Stimulated activated CD4-positive, alpha-beta T cell treated with anti-CD3 and anti-CD28 coated beads, Interleukin-4, amount 100 ng/mL, for 4 hours (primary cell): ENCODE measurements at places on chromosomes 3 and 15.

DNA sequence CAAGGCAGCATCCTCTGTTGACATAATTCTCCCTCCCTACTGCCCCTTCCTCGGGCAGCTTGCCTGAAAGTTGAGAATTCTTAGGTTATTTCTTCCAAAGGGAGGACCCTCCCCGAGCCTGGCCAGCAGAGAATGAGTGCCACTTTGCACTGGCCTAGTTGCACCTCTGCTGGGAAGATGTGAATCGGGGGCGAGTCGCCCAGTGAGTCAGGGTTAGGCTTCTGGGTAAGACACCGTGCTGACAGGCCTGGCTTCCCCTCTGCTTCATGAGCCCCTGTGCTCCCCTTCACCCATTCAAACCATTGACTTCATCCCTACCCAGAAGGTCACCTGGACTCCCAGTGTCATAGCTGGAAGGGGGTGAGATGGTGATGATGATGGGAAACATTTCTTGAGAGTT lies 82.3 kb downstream of the AAGAB start:
- no peak for DNase-seq

DNA sequence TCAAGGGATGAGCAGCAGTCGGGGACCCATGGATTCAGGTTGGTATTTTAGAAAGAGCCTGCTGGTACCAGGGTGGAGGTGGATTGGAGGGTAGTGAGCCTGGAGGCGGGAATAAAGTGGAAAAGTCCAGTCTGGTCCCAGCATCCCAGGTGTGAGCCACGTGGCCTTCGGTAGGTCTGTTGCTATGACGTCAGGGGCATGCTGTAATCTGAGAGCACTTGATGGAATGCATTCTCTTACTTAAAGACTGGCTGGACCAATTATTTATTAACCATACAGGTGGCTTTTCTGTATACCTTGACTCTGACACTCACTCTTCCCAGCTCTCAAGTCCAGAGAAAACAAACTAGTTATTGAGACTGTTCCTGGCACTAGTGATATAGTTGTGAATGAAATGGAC lies 389.9 kb upstream of the RGMA start:
- no peak for DNase-seq

GRCh38 chr3:56783644-56784447 lies 17.9 kb downstream of the ARHGEF3 start:
- DNase-seq, result peak; percentile 26

- no peak for DNase-seq
These were observed 35.8 kb upstream of the SLC6A11 start for GRCh38 chr3:10780243-10780642.

GRCh38 chr3:46463868-46464241 lies 850 bp downstream of the LTF start:
- no peak for DNase-seq

GRCh38 chr3:16464511-16465148 lies 48.9 kb downstream of the RFTN1 start:
- no peak for DNase-seq
